ENCODE measurements at places on chromosomes 16 and 17.

DNA sequence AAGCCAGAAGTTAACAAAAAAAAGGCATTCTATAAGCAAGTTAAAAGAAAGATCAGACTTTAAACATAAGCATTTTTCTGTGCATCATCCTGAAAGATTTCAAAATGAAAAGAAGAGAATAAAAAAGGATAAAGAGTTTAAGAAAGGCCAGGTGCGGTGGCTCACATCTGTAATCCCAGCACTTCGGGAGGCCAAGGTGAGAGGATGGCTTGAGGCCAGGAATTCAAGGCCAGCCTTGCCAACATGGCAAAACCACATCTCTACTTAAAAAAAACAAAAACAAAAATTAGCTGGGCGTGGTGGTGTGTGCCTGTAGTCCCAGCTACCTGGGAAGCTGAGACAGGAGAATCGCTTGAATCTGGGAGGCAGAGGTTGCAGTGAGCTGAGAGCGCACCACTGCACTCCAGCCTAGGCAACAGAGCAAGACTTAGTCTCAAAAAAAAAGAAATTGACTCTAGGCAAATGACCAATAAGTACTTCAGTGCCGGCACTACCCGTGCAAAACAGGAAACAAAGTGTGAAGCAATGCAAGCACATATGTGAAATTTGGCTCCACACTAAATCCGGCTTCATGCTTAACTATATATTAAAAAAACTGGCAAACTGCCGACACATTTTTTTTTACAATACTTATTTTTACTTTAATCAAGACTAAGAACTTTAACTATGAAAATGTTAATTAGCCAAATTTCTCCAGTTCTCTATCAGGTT, 83.2 kb upstream of the C17orf78 start:
- DNase-seq = no peak

DNA sequence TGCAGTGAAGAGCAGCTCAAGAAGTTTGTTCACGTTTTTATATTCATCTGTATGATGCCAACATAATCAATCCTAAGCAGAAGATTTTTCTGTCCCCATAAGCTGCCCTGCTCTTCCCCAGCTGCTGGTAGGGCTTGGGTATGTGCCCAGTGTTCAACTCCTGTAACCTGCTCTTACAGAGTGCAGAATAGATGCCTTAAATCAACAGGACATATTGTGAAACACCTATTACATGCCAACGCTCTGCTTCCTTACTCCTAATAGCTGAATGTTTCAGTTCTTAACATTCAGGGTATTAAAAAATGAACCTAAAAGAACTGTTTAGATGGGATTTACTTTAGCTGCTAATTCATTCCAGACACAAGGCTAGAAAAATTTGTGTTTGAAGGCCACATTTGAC, 190.9 kb downstream of the HS3ST3A1 start:
- no peak for DNase-seq

DNA sequence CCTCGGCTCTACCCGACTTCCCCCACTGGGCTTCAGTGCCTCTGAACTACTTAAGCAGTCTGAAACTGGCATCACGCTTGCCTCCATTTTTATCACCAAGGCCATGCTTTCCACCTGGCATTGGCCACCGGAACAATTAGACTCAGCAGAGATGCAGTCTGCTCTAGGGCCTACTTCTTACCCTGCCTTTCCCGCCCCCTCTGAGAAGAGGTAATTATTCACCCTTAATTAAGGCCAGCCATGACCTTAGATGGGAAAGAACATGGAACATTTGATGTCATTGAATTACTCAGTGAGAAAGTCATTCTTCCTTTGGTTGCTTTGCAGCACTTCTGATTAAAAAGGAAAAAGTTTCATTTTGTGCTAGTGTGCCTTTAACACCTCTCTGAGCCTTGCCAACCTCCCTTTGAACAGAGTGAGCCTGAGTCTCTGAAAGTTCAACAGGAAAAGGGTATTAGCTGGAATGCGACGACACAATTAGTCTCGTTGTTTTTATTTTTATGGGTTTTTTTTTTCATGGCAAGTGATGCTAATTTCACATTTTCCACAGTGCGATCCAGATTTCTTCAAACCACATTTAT, 60.9 kb upstream of the TNRC6A start:
- DNase-seq = no peak

- no peak for DNase-seq
These were observed 74.2 kb upstream of the ZNF469 start for GRCh38 chr16:88308441-88309173.

DNA sequence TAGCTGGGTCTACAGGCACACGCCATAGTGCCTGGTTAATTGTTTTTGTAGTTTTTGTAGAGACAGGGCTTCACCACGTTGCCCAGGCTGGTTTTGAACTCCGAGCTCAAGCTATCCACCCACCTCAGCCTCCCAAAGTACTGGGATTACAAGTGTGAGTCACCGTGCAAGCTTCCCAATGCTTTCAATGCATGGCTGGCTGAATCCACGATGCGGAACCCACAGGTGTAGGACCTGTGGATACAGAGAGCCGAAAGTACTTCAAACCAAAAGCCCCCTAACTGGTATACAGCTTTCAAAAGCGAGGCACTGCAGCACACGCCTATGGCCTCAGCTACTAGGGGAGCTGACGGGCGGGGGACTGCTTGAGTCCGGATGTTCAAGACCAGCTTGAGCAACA, 44.8 kb downstream of the METTL16 start:
- no peak for DNase-seq

DNA sequence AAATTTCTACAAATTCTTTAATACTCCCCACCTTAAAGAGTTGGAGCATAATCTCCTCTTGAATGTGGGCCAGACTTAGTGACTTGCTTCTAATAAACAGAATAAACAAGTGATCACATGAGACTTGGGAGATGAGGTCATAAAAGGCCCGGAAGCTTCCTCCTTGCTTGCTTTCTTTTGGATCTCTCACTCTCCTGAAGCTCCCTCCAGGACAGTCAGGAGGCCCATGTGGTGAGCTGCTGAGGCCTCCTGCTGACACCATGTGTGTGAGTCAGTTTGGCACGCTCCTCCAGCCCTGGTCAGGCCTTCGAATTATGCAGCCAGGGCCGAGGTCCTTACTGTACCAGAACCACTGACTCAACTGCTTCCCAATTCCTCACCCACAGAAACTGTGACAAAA, 53.2 kb downstream of the NDEL1 start:
- DNase-seq = no peak

- no peak for DNase-seq
These were observed 4.5 kb upstream of the DDX19B start for GRCh38 chr16:70294385-70295025.

DNA sequence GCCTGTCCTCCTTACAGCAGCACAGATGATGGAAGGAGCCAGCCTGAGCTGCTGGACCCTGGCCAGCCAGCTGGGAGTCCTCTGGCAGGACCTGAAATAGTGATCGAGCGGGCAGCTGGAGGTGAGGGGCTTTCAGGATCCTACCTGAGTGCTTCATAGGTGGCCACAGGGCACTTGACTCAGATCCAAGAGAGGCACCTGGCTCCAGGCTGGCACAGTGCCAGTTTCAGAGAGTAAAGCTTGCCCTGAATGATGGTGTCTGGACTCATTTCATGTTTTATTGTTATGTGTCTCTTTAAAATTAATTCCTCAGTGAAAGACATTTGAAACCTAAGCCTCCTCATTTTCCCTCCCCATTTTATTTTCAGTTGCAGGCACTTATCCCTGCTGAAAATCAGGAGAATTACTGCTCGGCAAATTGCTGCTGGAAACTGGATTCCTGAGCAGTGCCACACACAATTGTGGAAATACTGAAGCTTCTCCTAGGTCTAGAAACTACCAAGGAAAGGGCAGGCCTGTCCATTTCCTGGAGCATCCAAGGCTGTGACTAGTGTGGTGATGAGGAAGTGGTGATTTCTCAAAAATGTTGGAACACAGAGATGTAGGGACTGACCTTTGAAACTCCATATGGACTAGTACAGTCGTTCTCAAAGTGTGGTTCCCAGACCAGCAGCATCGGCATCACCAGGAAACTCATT, 16.1 kb upstream of the ADAMTS18 start:
- no peak for DNase-seq

- no peak for DNase-seq
These were observed 4.8 kb downstream of the CDR2L start for GRCh38 chr17:74992223-74992622.

- no peak for DNase-seq
These were observed 22.3 kb downstream of the MYH11 start for GRCh38 chr16:15834502-15834901.

DNA sequence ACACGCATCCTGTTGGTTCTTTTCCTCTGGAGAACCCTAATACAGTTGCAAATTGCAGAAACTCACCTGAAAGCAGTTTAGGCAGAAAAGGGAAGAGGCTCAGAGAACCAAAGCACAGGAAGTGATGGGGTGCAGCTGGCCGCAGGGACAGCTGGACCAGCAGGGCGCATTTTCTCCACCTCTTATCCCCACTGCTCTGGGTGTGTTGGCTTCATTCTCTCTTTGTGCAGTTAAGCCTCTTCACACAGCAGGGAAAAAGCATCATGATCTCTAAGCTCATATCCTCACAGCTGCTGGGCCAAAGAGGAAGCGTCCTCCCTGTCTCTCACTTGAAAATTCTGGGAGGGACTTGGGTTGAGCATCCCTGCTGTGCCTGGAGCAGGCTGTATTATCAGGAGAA, 20.0 kb upstream of the LRRC75A start:
- DNase-seq = no peak

DNA sequence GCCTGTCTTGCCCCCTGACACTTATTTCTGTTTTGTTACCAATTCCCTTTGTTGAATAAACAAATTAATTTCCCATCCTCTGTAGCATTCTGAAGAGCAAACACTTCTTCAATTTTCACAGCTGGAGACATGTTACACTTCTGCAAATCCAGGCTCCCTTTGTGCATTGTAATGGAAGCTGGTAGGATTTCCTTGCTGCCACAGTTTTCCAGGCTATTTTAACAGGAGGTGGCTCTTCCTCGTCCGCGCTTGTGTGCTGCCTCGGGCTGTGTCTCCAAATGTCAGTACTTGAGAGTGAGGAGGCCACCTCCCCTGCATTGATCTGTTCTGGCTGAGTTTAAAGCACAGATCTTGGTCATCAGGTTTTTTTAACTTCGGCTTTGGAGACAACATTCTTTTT, 40.0 kb downstream of the SOST start:
- no peak for DNase-seq

DNA sequence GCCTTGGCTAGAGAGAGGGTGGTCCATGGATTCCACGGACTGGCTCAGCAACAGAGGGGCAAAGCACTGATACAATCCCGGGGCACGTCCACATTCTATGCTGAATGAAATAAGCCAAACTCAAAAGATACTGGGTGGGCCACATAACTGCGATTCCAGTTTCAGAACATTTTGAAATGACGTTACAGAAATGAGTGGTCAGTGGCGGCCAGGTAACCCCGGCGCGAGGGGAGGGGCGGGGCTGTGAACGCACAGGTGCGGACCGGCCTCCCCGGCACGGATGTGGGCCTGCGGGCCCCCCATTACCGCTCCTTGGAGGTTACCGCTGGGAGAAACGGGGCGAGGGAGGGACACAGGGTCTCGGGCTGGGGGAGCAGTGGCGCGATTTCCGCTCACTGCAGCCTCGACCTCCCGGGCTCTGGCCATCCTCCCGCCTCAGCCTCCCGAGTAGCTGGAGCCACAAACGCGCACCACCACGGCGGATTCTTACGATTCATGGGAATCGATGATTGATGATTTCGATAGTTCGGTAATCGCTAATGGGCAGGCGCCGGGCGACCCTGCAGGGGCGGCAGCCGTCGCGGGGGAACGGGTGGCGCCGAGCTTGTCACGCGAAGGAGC, 559 bp downstream of the MVD start:
- DNase-seq = no peak

DNA sequence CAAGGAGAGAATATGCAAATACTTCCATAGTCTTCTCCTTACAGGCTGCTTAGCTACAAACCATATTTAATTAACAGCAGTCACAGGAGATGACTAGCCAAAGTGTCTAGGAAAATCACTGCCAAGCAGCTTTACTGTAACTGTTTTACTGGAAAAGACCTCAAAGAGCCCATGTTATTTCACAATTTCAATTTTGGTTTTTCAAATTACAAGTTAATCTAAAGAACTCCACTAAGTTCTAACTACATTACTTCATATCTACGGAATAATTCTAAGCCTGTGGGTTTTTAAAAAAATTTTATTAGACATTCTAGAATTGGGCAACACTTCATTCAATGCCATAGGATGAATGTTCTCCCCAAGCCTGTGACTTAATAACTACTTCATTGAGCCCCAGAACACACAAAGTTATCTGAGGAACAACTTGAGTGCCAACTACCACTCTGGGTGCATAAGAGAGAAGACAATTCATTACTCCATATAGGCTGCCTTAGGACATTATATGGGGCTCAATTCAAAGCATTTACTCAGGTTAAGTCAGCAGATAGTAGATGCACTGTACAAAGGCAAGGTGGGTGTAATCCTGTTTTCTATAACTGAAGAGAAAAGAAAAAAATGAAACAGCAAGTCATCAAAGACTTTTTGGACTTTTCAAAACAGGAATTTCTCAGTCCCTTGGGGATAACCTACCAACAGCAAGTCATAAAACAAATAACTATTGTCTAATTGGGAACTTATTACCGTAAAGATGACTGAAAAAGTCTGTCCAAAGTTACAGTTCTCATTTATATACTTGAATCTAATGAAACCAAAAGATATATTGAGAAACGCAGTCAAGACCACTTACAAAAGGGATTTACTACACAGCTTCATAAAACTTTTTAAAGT, 33.0 kb downstream of the STAT3 start:
- no peak for DNase-seq

DNA sequence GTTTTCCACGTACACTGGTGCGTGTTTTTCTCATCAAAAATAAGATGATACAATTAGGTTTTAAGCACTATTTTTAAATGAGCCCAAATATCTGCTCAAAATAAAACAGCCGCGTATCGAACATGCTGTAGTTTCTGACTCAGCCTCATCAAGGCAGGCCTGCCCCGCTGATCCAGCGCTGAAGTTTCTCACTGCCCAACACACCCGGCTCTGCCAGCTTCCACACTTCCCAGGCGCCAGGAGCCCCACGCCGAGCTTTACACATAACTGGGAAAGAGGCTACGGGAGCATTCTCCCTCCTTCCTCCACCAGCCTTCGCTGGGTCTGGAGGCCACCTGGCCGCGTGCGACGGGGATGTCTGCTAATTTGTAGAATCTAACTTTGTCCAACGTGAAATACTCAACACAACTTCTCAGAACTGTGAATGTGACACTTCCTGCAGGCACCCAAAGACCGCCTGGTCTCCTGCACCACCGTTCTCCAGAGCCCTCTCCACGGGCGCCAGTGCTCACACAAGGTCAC, 42.1 kb downstream of the MAP1LC3B start:
- no peak for DNase-seq

DNA sequence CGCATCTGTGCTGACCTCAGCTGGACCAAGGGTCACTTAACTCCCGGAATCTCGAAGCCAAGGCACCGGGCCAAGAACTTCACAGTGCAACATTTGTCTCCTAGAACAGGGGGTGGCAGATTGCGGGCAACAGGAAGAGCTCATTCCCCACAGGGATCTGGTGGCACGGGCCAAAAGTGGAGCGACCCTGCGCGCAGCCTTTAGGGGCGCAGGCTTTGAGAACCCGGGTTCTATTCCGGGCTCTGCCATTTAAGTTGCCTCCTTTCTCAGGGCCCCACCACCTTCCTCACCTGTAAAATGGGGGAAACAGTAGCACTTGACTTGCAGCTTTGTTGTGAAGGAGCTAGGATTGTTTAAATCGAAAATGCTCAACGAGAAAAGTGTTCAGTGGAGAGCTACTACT, 651 bp downstream of the SHMT1 start:
- no peak for DNase-seq

GRCh38 chr16:610513-611381, 20.0 kb upstream of the WFIKKN1 start:
- DNase-seq = peak; percentile 46

GRCh38 chr16:88058136-88058535, 106.9 kb downstream of the BANP start:
- DNase-seq = no peak
